ENCODE measurements at places on chromosomes 16 and 17.

DNA sequence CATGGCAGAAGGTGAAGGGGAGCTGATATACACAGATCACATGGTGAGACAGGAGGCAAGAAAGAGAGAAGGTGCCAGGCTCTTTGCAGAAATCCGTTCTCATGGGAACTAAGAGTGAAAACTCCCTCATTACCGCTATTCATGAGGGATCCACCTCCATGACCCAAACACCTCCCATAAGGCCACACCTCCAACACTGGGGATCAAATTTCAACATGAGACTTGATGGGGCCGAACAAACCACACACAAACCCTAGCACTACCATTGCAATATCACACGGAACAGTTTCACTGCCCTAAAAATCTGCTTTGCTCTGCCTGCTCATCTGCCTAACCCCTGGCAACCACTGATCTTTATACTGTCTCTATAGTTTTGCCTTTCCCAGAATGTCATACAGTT is 34.8 kb downstream of the C17orf67 start:
- no peak for DNase-seq

- no peak for DNase-seq
Measured at GRCh38 chr17:47225436-47225858, 16.3 kb downstream of the MYL4 start.

DNA sequence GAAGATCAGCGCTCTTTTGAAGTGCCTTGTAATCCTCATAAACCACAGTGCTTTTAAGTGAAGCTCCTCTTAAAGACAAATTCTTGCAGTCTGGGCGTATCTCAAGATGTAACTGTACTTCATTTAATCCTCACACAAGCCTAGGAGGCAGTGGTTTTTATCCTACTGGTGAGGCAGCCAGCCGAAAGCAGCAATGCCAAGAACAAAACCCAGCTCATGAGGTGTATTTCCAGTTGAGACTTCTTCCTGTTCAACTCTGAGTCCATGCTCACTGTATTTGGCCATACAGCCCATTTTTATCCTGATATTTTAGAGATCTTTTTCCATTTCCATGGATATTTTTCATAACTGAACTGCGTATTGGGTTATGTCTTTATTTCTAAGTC is 13.7 kb downstream of the CTRB2 start:
- no peak for DNase-seq

- no peak for DNase-seq
Measured at GRCh38 chr16:85836706-85837582, 37.4 kb downstream of the COX4I1 start.

DNA sequence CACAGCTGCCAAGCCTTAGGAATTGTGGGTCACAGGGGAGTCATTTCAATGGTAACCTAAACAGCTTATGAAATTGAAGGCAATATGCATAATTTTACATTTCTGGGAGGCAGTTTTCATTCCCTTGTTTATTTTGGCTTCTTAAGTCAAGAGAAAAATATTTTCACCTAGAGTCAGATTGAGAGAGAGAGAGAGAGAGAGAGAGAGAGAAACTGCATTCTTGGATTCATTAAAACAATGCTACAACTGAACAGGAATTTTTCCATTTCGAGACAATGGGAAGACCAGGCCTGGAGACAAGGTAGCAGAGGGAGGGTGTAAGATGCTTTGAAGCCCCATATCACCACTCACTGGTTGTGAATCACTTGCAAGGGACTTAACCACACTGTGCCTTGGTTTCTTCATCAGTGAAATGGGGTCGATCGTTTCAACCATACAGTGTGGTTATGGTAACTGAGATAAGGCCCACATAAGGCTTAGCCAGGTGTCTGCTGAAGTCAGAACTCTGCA is 224.7 kb upstream of the IRX3 start:
- no peak for DNase-seq

GRCh38 chr17:43974382-43975266 is 20.9 kb upstream of the PYY start:
- DNase-seq: no peak

- DNase-seq: no peak
Measured at GRCh38 chr16:29971304-29971703, 2.4 kb upstream of the TAOK2 start.

DNA sequence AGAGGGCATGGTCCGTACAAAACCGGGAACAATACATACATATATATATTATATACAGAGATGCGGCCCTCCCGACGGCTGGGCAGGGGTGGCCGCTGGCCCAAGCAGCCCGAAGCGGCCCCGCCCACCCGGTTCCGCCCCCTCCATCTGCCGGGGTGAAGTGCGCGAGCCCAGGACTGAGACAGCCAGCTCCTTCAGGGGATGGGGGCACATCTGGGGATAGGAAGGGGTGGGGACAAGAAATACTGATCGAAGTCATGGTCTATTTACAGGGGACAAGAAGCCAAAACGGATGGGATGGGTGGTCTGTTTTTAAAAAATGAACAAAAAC is 3.8 kb upstream of the SAMD14 start:
- no peak for DNase-seq

- DNase-seq: no peak
Measured at GRCh38 chr17:17960500-17961030, 11.6 kb downstream of the TOM1L2 start.

DNA sequence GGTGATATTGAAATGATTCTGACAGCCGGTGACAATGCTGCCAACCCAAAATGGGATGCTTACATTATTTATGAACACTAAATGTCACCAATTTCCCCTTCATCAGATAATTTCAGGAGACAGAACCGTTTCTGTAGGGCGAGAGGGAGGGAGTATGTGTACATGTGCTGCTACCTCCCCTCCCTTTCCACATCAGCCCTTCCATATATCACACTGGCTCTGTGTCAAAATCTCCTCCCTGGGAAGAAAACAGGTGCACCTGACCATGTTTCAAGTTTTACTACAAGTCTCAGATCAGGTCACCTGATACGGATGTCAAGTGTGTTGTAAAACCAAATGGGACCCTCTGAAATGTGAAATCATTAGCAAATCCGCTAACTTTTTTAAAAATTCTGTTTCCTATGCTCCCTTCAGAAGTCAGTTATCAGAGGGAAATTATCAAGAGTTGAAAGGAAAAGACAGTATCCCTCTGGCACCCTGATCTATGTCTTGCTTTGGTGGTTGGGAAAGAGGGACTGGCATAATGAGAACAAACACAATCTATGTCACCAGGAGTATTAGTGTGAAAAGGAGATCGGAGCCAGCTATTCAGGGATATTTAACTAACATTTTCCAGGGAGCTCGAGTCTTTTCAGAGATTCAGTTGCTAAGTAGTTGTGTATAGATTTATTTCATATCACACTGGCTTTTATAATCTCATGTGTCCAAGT is 1002.3 kb upstream of the CDH8 start:
- no peak for DNase-seq

- DNase-seq: no peak
Measured at GRCh38 chr17:65143889-65144604, 6.9 kb downstream of the RGS9 start.

GRCh38 chr17:8162233-8162996 is at the start of gene VAMP2:
Gene VAMP2, minus strand, starts transcription at chr17:8162948. Its CDS starts 69 bp downstream, at chr17:8162879.
- peak; percentile 83 for DNase-seq

- DNase-seq: no peak
Measured at GRCh38 chr17:36120221-36120620, 16.6 kb downstream of the CCL4 start.

DNA sequence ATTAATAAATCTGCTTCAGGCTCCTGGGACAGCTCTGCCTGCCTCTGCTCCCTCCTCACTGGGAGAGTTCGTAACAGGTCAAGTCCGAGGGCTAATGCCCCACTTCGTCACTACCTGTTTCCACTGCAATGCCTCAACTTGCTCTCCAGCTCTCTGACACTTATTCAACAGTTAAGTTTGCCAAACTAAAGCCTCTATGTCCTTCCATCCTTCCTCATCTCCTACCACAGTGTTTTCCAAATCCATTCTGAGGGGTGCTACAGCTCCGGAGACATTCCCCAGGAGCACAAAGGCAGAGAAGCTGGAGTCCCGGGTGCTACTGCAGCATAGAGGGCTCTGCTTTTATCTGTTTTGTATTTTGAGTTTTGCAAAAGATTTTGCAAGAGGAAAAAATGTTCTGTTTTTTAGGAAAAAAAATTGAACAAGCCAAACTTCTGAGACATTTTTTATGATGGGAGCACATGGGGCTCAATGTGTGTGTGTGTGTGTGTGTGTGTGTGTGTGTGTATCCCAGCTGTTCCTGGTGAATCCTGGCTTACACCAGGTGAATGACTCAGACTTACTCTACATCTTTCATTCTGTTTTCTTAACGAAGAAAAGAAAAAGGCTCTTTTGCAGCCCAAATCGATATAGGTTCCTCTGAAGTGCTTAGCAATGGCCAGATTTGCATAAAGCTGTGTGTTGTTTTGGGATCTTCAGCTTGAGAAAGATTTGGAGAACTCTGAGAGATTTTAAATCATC is 46.1 kb upstream of the MYOCD start:
- no peak for DNase-seq

DNA sequence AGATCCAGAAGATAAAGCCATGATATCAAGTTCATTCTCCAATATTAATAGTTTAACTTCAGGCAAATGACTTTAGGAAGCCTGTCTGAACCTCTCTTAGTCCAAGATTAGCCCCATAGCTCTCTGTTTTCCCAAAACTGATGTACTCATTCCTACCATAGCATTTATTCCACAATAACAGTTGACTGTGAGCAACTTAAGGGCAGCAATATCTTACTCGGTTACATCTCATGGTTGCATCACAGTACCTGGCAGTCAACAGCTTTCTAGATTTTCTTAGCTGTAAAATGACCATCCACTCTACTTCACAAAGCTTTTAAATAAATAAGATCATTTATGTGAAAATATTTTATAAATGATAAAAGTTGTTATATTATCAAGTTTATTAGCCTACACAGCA is 58.2 kb upstream of the STAC2 start:
- DNase-seq: no peak

DNA sequence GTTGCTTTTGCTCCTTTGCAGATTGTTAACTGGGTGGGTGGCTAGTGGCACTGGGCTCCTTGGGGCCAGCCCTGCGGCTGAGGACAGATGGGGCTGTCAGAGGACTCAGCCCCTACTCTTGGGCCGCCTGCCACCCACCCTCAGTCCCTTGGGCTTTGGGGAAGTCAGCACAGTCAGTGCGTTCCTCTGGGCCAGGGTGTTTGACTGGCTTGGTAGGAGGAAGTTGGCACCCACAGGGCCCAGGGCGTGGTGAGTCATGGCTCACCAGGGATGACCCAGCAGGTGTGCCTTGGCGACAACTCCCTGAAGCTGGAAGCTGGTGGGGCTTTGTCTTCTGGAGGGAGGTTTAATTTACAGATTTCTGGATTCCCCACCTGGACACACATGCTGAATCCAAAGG is 32.4 kb downstream of the HAPSTR1 start:
- peak; percentile 31 for DNase-seq

GRCh38 chr17:57403236-57403635 is 146.9 kb downstream of the MSI2 start:
- no peak for DNase-seq

DNA sequence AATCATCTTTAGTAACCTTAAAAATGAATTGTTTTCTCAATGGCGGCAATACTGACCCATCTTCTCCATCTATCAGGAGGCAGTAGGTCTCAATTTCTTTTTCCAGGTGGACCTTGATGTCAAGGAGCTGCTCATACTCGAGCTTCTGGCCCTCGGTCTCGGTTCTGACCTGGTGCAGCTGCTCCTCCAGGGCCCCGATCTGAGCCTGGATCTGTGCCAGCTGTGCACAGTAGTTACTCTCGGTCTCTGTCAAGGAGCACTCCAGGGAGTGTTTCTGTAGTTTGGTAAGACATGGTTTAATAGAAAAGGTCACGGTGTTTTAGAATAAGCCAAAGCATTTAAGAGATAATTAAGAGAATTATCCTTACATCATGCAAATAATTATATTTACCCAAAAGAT is 4.9 kb downstream of the KRT27 start:
- no peak for DNase-seq

- DNase-seq: peak; percentile 91
Measured at GRCh38 chr16:68040506-68041288, 17.6 kb downstream of the DUS2 start.

DNA sequence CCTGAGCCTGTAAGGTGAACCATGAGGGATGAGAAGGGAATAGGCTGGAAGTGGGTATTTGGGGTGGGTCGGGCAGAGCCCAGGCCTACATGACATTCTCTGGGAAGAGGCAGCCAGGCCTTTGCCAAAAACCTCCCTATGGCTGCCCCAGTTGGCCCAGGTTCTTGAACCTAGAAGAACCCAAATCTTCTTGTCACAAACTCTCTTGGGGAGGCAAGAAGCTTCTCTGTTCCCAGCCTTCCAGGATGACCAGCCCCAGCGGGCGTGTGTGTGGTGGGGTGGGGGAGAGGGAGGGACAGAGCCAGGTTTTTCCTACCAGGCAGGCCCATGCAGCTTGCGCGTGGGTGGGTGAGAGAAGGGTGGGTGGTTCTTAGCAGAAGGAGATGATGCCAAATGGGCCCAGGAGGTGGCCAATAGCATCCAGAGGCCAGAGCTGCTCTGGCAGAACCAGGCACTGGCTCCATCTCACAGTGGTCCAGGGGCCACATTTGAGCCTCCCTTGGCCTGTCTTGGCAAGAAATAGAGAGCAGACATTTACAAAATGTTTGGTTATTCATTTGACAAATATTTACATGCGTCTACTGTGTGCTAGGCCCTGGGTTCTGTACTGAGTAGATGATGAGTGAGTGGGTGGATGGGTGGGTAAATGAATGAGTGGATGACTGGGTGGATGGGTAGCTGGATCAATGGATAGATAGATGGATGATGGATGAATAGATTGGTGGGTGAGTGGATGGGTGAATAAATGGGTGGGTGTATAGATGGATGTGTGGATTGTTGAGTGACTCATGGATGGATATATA is 44.3 kb upstream of the PLCG2 start:
- DNase-seq: no peak

DNA sequence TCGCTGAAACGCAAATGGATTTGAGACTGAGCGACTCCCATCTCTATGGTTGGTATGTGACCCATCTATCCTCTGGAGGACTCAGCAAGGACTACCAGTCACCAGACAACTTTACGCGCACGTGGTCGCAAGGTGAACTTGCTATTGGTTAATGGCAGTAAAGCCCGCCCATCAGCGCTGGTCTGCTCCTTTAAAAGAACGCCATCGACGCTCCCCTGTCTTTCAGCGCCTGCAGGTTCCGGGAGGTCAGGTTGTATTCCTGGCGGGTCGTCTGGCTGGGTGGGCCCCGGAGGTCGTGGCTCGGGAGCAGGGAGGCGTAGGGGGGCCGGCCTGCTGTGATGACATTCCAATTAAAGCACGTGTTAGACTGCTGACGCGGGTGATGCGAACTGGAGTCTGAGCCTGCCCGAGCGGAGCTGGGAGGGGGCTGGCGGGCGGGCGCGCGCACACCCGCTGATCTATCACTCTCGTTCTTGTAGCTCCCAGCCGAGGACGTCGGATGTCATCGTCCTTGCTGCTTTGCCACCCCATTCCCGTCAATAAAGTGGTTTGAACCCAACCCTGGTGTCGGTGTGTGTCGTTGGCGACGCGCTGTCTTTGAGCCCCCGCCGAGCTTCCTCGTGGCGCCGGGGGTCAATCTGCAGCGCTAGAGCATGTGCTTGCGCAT is 15.9 kb upstream of the ERN1 start:
- DNase-seq: peak; percentile 93

GRCh38 chr17:12927541-12928425 is 90.0 kb downstream of the ELAC2 start:
- no peak for DNase-seq

- no peak for DNase-seq
Measured at GRCh38 chr17:18951941-18952842, at the start of gene SLC5A10. Gene SLC5A10, plus strand, starts transcription at chr17:18952165. Its CDS starts 41 bp downstream, at chr17:18952206.

Data from activated CD8-positive, alpha-beta memory T cell treated with anti-CD3 and anti-CD28 coated beads, Interleukin-2, amount 50 U/mL, for 4 hours (primary cell).